ENCODE measurements at places on chromosomes 1 and 21.

GRCh38 chr21:32181457-32181856, 97.4 kb downstream of the MIS18A start:
- DNase-seq: no peak

DNA sequence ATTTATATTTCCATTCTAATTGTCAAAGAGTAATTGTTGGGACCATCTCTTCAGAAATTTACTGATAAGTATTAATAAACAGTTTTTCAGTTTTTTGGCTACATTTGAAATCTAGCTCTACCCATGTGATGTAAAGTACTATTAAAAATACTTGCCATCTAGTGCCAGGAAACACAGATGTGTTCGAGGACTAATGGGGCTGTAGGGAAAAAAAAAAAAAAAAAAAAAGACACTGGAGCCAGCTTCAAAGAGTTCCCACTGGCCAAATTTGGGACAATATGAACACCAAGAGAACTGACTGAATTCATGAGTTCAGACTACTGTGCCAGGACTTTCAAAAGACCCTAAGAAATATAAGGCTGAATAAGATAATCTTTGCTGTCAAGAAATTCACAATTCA, 65.2 kb upstream of the GFI1 start:
- no peak for DNase-seq

DNA sequence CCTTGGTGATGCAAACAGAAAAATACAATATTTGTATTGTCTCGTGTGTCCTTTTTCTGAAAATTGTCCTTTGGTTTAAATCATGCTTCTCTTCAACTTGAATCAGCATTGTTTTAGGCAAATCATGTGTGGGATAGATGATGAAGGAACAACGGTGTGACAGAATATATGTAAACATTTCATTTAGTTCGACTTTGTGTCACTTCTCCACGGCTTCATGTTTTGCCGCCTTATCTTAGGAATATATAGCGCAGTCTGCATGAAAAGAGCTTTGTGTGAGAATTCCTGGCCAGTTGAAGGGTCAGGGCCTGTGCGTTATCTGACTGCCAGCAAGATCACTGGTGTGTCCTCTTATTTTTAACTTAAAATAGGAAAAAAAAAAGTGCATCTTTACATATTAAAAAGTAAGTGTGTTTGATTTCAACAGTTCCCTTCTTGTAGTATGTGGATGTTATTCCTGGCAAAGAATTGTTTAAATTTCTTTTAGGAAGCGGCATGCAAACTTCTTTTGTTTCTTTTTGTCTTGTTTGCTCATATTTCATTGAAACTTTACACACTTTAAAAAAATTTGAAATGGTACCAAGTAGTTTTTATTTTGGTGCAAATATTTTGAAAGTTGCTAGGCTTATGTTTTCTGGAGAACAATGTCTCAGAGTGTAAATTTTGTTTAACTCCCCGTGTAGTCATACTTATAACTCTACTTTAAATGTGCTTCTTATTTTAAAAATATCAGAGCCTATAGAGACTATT, 465.2 kb downstream of the USP25 start:
- peak; percentile 23 for DNase-seq

DNA sequence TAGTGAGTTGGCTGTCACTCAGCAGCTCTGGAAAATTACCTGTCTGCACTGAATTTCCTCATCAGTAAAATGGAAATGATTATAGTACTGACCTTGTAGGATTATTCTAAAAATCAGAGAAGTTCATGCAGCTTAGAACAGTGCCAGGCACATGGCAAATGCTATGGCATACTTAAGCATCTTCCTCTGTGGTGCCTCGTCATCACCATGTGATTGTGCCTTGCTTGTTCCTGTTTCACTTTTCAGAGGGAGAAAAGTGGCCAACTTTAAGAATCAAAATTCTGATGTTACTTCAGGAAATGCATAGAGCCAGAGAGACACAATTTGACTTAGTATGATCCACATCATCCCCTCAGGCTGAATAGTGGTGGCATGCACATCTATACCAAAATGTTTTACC, 203.6 kb downstream of the ROR1 start:
- no peak for DNase-seq

DNA sequence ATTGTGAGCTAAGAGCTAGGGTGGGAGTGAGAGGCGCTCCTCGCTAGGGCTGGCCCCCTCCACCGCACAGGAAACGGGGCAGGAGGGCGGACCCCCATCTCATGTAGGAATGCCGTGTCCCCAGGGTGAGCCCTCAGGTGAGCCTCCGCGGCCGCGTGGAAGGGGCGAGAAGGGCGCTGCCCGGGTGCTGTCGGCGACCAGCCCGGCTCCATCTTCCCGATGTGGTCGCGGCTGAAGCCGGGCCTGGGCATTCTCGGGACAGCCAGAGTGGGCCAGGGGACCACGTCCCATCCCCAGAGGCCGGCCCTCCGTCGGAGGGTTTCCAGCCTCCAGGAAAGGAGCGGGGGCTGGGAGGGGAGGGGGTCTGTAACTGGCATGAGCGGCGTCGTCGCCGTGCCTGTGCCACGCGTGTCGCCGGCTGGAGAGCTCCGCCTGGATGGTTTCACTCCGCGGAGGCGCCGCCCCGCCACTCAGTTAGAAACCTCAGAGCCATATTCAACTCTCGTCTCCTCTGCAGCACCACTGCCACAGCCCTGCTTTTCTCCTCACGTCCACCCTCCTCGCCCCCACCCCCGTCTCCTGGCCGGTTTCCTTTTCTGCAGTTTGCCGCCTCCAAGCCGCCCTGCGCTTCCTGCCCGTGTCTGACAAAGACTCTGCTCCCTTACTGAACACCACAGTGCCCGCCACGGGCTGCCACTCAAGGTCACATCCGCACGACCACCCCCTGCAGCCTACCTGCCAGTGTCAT, at the start of gene TMEM269:
Gene TMEM269, plus strand, starts transcription at position 46 of the 748 bp plus-strand sequence. CDS start 4,903 bp downstream, outside the sequence.
- DNase-seq: peak; percentile 18

DNA sequence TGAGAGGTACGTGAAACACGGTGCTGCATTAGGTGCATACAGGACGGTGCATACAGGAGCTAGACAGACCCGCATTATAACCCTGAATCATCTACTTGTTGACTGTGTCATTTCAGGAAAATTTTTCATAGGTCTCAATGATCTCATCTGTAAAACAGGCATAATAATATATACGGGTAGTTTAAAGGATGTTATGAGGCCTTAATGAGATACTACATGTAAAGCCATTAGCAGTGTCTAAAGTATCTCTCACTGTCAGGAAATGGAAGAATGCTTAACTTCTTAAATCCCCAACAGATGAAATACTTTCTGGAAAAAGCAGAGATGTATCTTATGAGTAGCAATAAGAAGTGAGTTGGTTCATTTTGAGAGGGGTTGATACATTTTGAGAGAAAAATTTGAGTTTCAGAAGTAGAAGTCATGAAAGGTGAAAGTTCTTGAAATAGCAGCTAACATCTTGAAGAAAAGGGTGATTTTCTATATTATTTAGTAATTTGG, 669.6 kb downstream of the PTPRC start:
- DNase-seq: no peak

- DNase-seq: no peak
Observed at GRCh38 chr1:46585312-46585938, 18.6 kb downstream of the MKNK1 start.

- DNase-seq: no peak
Observed at GRCh38 chr1:236451796-236452373, 57.8 kb downstream of the EDARADD start.

GRCh38 chr1:186843226-186843625, 14.5 kb downstream of the PLA2G4A start:
- no peak for DNase-seq

DNA sequence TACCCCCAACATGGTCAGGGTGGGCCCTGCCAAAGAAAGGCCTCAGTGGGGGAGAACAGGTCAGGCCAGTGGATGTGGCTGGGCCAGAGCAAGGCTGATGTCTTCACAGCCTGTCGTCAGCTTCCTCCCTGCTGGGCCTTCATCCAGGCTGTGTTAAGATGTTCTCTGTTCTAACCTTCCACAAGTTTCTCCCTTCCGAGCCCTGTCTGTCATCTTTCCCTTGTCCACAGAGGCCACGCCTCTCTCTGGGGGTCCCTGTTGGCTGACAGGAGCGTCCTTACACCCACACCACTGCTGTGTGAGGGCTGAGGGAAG, 36.2 kb downstream of the SIM2 start:
- no peak for DNase-seq

DNA sequence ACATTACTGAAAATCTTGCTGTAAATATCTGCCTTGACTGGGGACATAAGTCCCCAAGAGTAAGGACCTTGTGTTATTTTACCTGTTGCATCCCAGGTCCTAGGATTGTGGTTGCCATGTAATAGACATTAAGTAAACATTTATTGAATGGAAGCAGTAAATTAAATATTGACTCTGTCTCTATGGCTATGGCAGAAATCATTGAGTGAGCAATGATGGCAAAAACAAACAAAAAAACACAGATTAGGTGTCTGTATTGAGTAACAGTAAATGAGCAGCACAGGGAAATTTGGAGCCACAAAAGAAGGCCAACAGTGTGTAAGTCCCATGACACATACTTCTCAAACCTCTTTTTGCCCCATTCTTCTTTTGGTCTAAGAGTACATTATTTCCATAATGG, 240.4 kb downstream of the NFIA start:
- no peak for DNase-seq

DNA sequence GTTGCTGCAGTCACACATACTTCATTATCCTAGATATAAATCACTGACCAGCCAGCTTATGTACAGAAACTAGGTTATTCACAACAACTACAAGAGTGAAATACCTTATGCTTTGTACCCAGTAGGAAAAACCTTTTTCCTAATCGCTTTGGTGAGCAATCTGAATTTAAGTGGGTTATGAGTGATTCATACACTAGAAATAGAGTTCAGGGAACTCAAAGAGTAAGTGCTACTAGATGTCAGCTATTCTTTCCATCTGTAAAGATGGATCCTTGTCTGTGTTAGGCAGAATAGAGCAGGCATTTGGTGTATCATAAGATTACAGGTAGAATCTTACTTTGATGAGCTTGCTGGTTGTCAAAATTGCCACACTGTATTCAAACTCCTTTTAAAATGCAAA, 101.9 kb downstream of the ZNF644 start:
- DNase-seq: no peak

- no peak for DNase-seq
Observed at GRCh38 chr1:220888417-220888986, 9.3 kb downstream of the HLX start.

DNA sequence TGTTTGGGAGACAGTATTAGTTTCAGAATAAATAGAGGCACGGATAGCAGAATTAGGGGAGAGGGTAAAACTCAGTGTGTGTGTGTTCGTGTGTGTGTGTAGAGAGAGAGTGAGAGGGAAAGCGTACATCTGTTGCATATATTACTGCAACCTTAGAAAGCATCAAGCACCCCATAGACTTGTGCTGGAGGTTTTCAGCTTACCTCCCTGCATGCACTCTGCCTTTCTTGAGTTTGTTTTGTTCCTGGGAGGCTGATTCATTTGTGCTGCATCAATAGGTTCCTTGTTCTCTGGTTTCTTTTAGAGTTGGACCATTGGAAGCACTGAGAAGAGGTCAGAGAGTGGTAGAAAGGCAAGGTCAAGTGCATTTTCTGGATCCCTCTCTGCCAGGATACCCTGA, 104.4 kb upstream of the KCNK1 start:
- DNase-seq: no peak

- no peak for DNase-seq
Observed at GRCh38 chr1:28855469-28855951, 43.5 kb downstream of the OPRD1 start.

- no peak for DNase-seq
Observed at GRCh38 chr1:206488466-206488865, 18.2 kb downstream of the IKBKE start.

- no peak for DNase-seq
Observed at GRCh38 chr21:25097648-25098047, 509.6 kb downstream of the MRPL39 start.

DNA sequence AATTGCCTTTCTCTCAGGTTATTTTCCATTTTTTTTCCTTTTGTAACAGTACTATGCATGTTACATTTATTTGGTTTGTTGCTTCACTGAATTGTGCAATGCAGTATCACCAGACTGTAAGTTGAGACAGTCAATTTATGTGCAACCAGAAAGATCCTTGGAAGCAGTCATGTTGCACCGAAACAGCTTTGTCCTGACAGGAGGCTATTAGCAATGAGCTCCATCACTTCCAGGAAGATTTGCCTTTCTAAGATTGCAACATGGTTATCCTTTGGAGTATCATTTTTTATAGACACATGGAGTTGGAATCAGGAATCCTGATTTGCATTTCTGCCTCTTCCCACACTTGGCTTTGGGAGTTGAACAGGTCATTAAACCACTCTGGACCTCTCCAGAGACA, 84.5 kb upstream of the ST6GALNAC5 start:
- DNase-seq: peak; percentile 67

DNA sequence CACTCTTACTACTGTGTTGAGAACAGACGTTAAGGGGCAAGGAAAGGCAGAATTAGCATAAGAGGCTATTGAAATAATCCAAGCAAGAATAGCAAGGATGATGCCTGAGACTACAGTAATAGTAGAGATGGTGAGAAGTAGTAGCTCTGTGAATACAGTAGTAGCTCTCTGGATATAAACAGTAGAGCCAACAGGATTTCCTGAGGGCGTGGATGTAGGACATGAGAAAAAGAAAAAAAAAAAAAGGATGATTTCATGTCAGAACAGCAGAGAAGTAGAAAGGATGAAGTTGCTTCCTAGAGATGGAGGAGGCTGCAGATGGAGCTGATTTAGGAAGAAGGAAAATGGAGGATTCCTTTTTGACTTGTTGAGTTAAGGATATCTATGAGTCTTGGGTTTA, 112.3 kb downstream of the OMA1 start:
- no peak for DNase-seq

DNA sequence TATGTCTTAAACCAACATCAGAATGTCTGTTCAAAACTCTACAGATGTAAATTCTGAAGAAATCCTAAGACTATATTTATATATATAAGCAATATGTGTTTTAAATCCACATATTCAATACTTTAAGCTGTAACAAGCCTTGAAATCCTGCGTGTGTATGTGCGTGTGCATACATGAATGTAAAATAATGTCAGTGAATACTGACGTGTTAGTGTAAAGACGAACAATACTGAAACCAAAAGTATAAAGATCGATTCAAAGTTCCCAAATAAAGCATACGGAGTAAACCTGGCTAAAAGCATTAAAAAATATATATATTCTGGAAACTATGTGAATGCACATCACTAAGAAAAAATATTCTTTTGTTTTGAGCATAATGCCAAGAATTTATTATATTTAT, 668.6 kb upstream of the NCAM2 start:
- DNase-seq: no peak

DNA sequence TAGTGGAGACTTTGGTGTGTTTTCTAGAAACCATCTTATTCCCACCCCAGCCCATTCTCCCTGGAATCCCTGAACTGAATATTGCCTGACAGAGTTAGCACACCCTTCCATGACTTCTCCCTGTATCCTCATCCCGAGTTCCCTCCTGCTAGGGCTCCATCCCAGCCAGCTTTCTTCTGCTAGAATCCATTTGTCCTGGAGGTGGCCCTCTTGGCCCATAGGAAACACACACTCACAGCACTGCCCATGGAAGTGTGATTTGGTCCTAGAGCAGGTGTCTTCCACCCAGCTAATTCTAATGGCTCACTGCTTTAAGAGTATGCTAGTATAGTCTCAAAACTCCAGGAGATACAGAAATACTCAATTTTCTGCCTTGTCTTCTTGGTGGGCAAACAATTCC, 4.1 kb downstream of the KRTAP15-1 start:
- DNase-seq: no peak

All from fibroblast of skin of abdomen (primary cell).